Activated T-helper 1 cell treated with anti-CD3 and anti-CD28 coated beads, Interleukin-12 subunit alpha, Interleukin-12 subunit beta, Interleukin-2, Interleukin-4 antibody, amounts not matched to agents 30 ng/mL and 10 ng/mL and 1 ng/mL, durations not matched to agents 14 hours and 24 hours and 36 hours (primary cell): ENCODE measurements at places on chromosomes 3 and 15. TPM values are rescaled to one million over a fixed set of nuclear protein-coding genes. Genes with fewer than 3 reads are reported as not detected.

Gene USP8
- 66.2 and 66.3 TPM in 2 replicates for total RNA-seq

Gene AGBL1
- total RNA-seq, result not detected in 2 replicates

Gene ANKRD63
- not detected in 2 replicates for total RNA-seq

Gene UMPS
- total RNA-seq, result 54.2 and 56.3 TPM in 2 replicates

Gene LRTM1
- not detected in 2 replicates for total RNA-seq

Gene VPS8
- 37.8 and 40.3 TPM in 2 replicates for total RNA-seq

Gene IMPG2
- 0.05 and 0.13 TPM in 2 replicates for total RNA-seq

Gene SCAMP5
- total RNA-seq, result 2.0 and 3.5 TPM in 2 replicates

Gene CCDC54
- total RNA-seq, result not detected in 2 replicates

Gene TTC21A
- 0.83 and 1.0 TPM in 2 replicates for total RNA-seq

Gene TMEM266
- total RNA-seq, result 0.10 and 0.16 TPM in 2 replicates
